Vagina (tissue), 2 donors: ENCODE measurements at places on chromosomes 6 and 20.

- no peak for DNase-seq
Observed at GRCh38 chr20:38201356-38201755, 36.3 kb upstream of the TGM2 start.

DNA sequence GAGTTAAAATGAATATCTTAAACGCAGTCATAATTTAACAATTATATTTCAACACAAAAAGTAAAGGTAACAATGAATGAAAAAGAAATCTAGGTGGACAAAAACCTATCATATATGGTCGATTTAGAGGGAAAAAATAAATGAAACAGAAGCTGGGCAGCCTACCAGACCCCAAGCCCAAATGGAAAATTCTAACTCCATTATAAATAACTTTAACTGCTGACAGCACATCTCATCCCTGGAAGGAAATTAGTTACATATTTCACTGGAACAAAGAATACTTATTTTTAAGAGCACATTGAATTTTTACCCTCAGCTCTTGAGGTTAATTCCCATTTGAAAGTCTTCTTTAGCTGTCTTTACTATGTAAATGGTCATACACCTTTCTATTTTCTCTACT is 39.1 kb downstream of the COL12A1 start:
- DNase-seq = no peak

DNA sequence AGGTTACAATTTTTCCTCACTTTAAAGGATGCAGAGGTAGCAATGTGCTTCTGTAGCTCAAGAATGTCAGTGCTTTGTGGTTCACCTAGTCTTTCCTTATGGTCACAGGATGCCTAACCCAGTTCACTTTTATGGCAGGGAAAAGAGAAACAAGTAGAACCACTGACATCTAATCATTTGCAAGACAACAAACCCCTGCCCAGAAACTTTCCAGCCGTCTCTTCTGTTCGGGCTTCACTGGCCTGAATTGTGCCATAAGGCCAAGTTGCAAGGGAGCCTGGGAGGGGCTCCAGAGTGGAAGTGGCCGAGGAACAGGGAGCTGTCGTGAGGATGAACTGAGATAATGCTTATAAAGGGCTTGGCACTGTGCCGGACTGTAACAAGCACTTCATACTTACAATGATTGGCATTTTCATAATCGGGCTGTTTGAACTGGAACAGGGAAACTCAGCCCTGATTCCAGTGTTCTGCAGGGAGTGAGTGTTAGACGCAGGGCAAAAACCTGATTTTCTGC is 212.6 kb downstream of the BCAS1 start:
- no peak for DNase-seq

DNA sequence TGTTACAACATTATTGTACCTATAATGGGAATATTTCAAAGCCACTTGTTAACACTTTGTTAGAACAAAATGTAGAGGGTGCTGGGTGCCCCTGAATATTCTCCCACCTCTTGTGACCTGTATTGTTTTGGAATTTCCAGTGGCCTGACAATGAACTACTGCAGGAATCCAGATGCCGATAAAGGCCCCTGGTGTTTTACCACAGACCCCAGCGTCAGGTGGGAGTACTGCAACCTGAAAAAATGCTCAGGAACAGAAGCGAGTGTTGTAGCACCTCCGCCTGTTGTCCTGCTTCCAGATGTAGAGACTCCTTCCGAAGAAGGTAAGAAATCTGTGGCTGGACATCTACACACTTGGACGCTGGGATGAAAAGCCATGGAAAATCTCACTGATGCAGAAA is 28.9 kb downstream of the PLG start:
- no peak for DNase-seq

DNA sequence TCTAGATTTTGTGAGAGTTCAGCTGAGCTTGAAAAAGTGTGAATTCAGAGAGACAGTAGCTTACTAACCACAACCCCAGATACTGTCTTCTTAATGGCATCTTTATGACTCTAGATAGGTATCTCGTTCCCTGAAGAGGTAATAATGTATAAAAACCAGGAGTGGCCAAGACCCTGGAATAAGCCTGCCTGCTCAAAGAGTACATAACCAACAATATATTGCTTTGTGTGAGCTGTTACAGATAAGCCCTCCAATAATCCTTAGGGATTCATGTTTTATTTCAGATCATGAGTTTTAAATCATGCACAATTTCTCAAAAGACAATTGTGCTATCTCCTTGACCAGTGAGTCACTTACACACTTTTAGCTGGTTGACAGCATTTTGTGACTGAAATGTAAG is 327.8 kb upstream of the ADGRB3 start:
- DNase-seq = no peak

DNA sequence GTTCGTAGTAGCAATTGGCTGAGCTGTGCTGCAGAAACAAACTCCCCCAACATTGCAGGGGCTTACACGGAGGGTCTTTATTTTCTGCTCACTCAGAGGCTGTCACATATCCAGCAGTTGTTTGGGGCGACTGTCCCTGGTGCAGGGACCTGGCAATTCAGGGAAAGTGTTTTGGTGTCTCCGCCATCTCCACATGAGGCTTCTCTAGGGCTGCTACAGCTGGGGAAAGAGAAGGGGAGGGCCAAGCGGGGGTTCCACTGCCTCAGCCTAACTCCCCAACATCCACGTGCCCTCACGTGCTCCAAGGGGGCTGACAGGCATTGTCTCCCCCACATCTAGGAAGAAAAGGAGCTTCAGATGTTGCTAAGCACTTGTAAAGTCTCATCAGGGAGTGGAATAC is 61.3 kb upstream of the NXT1 start:
- no peak for DNase-seq

DNA sequence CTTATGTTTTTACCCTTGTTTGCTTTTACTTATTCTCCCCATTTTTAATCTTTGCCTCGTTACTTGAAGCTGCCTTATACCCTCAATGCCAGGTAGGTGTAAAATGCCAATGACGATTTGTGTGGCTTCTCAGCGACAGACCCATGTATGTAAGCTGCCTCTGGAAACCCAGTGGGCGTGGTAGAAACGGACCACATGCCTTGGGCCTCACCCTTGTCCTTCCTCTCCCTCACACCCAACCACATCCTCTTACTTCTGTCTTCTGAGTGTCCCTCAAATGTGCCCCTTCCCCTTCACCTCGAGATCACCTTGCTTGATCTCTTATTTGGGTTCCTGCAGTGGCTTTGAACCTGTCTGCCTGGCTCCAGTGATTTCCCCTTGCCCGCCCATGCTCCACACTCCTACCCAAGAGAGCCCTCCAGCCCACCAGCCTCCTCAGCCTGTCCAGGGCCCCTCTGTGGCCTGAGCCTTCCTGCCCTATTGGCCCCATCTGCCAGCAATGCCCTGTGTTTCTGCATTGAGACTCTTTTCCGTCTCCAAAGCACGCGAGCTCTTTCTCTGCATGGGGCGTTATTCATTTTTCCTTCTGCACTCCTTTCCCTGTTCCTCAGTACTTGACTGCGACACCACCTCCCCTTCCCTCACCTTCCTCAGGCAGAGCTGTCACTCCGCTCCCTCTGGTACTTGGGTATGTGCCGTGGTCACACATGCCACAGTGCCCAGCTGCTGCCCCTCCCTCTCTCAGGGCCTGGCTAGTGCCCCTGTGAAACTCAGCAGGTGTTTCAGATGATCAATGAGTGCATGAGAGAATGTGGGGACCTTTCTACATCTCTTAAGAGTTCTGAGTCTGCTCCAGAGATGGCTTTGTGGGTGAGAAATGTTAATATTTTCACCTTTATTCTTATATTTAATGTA is 115.4 kb downstream of the SLX4IP start:
- DNase-seq = no peak

- DNase-seq = no peak
Observed at GRCh38 chr20:10277616-10278015, 59.0 kb downstream of the SNAP25 start.

- no peak for DNase-seq
Observed at GRCh38 chr6:24149836-24150235, 23.8 kb downstream of the NRSN1 start.

DNA sequence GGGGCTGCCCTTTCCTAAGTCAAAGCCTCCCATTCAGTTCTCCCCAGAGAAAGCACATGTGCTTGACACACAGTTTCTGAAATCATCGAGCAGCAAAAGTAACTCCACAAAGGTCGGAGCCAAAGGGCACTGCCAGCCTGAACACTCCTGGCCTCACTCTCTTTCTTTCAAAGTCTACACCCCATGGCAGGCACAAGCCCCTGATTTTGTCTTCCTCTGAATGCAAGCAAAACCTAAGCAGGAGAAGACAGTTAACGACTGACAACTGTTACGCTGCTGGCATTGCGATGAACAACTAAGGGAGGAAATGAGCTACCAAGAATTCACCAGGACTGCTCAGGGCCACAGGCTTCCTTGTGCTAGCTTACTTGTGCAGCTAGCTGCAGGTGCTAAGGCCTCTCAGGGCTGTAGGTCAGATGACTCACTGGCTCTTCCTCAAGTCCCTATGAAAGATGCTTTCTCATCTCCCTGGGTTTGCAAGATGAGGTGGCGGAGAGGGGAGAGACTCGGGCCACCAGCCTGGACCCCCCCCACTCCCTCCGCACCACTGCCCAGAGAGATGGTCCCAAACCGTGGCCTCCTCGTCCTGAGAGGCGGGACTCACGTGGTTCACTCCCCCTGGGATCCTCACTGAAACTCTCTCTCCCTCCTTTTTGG is 208.2 kb downstream of the DLL1 start:
- DNase-seq = no peak

GRCh38 chr6:14060971-14061370 is 56.6 kb upstream of the CD83 start:
- no peak for DNase-seq

- peak; percentile 54 for DNase-seq
Observed at GRCh38 chr6:31473780-31474761, 23.9 kb upstream of the MICB start.

- no peak for DNase-seq
Observed at GRCh38 chr6:96702626-96703025, 134.7 kb downstream of the GPR63 start.

DNA sequence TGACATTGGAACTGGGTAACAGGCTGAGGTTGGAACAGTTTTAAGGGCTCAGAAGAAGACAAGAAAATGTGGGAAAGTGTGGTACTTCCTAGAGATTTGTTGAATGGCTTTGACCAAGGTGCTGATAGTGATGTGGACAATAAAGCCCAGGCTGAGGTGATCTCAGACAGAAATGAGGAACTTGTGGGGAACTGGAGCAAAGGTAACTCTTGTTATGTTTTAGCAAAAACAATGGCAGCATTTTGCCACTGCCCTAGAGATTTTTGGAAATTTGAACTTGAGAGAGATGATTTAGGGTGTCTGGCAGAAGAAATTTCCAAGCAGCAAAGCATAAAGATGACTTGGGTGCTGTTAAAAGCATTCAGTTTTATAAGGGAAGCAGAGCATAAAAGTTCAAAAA is 474.7 kb upstream of the ADGRB3 start:
- no peak for DNase-seq

DNA sequence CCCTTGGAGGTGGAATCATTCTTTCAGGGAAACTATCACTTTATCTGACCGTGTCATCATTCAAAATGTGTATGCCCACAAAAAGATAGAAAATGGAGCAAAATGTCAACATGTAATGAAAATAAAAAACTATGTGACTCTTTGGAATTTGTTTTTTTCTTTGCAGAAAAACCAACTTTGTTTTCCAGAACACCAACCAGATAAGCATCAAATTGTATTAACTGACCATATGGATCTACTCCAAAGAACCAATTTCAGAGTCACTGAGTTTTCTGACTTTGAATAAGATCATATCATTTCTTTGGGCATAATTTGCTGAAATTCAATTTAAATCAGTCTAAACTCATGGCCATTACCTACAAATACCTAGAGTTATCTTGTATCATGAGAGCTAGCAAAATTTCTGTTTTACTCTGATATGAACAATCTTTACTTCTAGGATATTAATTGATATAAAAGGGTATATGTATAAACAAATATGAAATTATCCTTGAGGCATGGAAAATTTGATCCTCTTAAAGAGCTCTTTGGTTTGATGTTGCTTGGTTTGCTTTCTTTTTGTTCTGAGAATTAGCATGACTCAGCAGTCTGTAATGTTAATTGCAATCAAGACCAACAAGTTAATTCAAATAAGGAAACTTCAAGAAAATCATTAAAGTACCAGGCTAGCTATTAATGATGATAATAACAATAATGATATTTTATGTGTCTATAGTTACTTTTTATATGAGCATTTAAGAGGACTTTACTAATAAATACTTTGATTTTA is 444.4 kb upstream of the MARCKS start:
- DNase-seq = no peak

DNA sequence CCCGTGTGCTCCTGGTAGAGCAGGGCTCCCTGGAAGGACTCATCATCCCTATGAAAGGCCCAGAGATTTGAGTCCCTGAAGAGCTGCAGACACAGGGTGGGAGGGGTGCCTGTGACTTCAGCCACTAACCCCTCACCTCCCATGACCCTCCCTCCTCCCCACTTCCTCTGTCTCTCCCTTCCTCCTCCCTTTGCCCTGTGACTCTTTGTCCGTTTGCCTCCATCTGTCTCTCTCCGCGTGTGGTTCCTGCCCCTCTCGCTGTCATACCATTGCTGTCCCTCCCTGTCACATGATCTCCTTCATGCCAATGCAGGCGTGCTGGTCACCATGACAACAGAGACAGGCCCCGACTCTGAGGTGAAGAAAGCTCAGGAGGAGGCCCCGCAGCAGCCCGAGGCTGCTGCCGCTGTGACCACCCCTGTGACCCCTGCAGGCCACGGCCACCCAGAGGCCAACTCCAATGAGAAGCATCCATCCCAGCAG is 19.0 kb downstream of the EPB41L1 start:
- no peak for DNase-seq

- DNase-seq = no peak
Observed at GRCh38 chr6:84779380-84779779, 15.0 kb upstream of the TBX18 start.

- DNase-seq = no peak
Observed at GRCh38 chr6:112603726-112604125, 256.6 kb downstream of the RFPL4B start.

DNA sequence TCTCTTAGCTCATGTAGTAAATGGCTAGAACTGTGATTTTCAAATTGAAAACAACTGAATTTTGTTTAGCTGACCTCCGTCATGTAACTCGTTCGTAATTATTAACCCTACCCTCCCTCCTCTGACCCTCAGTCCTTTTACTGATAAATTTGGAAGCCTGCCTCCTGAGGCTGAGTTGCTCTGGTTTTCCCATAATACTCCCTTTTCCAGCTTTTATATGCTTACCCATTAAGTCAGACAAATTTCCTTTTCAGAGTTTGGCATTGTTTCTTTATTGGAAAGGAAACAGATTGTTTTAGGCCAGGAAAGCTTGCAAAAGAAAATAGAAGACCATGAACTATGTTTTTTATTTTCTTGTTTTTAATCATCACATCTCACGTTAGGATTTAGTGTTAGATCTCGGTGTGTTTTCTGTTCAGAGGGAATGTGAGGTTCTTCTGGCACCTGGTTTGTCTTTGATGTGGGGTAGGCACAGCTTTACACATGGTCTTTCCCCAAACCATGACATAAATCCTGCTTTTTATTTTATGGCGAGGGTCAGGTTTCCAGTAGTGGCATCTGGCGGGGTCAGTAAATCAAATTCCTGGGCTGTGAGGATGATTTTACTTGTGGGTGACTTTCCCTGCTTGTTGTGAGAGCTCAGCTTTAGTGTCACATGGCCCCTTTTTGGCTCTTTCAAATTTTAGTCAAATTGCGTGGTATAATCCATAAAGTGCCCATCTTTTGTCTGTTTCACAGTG is 24.5 kb downstream of the PLCB4 start:
- no peak for DNase-seq
